Right ventricle myocardium inferior (tissue), 1 donor: ENCODE measurements at places on chromosomes 3 and 15.

DNA sequence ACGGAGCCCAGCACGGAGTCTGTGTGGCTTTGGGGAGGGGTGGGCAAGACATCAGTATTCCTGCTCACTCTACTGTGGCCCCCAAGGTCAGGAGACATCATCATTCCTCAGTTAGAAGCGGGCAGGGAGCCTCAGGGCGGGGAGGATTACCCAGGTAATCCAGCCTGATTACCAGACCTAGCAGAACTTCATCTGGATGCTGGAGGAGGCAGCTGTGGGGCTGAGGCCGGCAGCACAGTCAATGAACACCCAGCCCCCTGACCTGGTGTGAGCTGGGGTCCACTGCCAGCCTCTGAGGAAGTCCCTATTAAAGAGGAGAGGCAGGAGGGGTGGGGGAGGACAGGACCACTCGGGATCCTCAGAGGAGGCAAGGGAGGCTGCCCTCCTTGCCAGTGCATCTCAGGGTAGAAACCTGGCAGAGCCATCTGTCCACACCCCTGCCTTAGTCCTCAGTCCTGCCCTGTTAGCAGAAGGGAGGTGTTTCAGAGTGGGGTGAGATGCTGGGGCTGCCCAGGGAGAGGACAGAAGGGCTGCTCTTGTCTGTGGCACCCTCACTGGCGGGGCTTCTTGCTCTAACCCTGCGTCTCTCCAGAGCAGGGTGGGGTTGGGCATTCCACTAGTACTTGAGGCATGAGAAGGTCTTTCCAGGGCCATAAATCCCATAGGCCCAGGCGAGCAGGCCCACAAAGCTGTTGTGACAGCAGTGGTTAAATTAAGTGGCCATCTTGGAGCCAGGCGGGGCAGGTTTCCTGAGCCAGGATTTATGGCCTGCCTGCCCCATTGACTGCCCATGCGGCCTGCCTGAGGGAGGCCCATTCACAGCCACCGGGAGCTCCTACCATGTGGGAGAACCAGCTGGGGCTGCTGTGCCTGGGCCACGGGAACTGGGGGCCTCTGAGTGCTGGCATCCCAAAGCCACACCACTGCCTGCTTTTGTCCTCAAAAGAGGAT is 82.1 kb downstream of the LINGO1 start:
- DNase-seq: no peak

DNA sequence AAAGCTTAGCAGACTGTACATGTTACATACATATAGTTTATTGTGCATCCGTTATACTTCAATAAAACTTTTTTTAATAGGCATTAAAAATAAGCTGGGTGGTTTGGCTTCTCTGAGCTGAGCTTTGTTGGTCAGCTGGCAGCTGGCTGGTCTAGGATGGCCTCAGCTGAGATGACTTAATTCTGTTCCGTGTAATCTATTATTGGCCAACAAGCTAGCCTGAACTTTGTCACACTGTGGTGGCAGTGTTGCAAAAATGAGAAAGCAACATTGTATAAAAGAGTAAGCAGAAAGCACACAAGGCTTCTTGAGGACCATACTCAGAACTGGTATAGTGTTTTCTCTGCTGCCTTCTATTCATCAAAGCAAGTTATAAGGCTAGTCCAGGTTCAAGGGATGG is 45.2 kb downstream of the CGGBP1 start:
- DNase-seq: no peak

GRCh38 chr3:59876533-59877062 is 826.8 kb upstream of the CFAP20DC start:
- DNase-seq: no peak

GRCh38 chr15:101669744-101670143 is 17.6 kb upstream of the TM2D3 start:
- DNase-seq: no peak

DNA sequence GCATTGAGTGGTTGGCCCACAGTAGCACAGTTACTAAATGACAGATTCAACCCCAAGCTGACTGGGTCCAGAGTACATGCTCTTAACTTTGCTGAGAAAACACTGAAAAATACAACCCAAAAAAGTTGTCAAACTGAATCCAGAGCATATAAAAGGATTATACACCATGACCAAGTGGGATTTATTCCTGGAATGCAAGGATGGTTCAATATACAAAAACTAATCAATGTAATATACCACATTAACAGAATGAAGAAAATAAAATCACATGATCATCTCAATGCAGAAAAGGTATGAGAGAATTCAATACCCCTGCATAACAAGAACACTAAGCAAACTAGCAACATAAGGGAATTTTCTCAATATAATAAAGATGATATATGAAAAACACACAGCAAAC is 98.5 kb downstream of the STAG1 start:
- no peak for DNase-seq

DNA sequence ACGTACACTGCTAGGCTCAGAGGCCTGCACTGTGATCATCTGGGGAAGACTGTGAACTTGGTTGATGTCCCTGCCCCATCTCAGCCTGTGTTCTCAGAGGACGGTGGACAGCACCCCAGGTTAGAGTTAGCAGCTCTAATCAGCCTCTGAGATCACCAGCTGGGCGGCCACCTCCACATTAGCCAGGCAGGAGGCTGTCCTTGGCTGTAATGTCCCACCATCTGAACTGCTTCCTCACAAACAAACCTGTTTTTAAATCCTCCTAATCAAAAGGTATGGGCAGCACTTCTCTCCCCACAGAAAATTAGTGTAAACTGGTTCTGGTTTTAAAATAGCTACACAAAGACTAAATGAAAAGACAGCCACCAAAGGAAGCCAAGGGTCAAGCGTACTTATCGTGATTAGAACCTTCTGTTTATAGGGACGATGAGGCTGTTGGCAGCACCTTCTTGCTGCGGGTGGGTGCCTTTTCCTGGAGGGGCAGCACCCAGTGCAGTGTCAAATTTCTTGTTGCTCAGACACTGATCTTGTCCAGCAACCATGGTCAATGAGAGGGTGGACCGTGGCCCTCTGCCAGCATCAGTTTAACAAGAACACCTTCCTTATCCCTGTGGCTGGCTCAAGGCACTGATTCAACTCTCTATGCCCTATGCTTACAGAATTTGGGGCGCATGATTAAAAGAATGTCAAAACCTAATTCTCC is 24.6 kb downstream of the ACSBG1 start:
- no peak for DNase-seq

DNA sequence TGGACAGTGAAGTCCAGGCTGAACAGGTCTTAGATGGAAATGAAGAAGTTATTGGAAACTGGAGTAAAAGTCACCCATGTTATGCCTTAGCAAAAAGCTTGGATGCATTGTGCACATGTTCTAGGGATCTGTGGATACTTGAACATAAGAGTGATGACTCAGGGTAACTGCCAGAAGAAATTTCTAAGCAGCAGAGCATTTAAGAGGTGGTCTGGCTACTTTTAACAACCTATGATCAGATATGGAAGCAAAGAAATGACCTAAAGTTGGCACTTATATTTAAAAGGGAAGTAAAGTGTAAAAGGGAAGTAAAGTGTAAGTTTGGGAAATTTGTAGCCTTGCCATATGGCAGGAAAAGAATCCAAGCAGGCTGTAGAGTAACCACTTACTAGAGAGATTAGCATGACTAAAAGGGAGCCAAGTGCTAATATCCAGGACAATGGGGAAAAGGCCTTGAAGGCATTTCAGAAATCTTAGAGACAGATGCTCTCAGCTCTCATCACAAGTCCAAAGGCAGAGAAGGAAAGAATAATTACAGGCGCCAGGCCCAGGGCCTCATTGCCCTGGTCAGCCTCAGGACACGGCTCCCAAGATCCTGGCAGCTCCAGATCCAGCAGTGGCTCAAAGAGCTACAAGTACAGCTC is 73.9 kb upstream of the KCNH8 start:
- no peak for DNase-seq
